ENCODE measurements at places on chromosomes 12 and 14.

- no peak for DNase-seq
These were observed 660 bp upstream of the HCFC2 start for GRCh38 chr12:104063712-104064030.

- DNase-seq: peak; percentile 10
These were observed 184.3 kb downstream of the CCDC91 start for GRCh38 chr12:28374556-28374955.

DNA sequence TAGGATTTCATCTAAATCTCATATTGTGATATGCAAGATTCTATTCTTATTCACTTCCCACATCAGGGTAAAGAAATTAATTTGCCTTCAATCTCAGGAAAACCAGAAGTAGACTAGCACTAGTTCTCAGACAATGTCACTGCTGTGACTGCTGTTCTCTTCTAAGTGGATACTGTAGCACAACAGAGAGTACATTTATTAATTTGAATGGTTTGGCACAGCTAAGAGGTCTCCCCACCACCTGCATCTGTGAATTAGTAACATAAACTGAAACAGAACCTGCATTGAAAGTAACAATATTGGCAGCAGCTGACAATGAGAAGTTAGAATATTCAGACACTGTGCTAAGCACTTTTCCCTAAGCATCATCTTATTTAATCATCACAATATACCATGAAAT, 253.1 kb downstream of the PDZRN4 start:
- no peak for DNase-seq

DNA sequence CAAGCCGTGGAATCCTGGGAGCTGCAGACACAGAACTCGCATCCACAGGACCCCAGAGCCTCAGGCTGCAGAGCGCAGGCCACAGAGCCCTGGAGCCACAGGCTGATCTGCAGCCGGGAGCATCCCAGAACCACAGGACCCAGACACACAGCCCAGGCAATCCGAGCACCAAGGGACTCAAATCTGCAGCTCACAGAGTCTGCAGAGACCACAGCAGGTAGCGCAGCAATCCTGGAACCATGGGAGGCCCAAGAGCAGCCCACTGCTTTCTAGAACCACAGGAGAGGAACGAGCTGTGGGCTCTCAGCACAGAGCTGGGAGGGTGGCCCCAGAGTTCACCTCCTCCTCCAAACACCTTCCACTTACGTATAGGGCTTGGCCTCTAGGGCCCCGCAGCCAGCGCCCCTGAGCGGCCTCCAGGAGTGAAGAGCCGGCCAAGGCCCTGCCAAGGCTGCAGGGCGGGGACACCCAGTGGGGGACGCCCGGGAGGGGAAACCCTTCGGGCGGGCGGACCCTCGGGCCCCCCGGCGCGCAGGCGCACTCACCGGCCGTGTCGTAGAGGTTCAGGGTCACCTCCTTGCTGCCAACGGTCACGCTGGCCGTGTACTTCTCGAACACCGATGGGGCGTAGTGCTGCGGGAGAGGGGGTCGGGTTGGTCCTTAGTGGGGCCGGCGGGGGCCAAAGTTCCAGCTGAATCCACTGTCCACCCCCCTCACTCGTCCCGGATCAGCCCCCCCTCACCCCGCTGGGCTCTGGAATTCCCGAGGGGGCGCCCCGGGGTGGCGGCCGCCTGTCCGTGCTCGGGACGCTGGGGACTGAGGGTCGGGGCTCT, 665 bp downstream of the RHOF start:
- DNase-seq: no peak

DNA sequence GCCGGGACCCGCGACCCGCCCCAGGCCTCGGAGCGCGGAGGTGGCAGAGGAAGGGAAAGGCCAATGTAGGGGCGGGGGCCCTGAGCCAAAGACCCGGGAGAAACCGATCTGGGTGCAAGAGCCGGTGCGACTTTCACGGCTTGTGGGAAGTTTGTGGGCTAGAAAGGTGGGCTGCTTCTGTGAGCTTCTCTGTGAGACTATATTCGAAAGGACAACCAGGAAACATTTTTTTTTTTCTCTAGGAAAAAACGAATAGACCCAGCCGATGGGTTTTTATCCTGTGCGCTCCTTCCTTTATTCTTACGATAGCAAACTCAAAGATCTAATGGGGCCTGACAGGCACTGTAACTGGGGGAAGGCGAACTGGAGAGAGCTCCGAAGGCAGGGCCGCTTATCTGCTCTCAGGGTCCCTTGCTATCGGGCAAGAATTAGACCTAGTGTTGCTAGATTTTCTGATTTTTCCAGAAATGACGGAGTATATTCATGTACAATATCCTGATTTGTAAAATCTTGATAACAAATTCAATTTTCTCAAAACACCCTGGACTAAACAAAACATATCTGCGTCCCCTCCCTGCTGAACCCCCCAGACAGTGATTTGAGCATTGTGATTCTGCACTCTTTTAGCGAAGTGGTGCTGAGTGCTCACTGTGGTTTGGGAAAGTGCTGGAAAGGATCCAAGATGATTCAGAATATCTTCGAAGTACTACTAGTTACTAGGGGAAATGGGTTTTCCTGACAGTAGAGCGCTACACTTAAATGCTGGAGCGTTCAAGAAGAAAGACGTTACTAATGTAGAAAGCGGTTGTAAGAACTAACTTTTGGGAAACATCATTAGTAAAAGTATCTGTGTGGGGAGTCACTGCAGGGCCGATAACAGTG, 563 bp upstream of the STXBP6 start:
- DNase-seq: peak; percentile 52

GRCh38 chr14:54001189-54001878, 44.7 kb upstream of the BMP4 start:
- DNase-seq: no peak

DNA sequence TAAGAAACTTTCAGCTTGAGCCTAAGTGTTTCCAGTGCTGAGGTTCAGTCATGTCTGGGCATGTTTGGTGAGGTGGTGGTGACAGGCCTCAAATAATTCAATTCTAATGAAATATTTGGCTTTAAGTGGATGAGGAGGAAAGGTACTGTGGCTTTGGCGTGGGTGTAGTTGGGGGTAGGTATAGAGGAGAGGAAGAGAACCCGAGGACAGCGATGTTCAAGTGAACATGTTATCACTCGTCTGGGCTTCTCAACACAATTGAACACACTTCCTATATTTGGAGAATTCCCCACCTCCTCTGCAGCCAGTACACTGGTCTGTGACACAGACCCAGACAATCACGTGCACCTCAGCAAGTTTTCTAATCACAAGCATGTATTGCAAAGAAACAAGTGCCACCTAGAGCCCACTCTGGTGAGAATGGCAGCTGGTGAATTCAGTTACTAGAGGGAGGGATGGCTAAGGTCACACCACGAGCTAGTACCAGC, 53.0 kb downstream of the IFNG-AS1 start:
- DNase-seq: no peak

DNA sequence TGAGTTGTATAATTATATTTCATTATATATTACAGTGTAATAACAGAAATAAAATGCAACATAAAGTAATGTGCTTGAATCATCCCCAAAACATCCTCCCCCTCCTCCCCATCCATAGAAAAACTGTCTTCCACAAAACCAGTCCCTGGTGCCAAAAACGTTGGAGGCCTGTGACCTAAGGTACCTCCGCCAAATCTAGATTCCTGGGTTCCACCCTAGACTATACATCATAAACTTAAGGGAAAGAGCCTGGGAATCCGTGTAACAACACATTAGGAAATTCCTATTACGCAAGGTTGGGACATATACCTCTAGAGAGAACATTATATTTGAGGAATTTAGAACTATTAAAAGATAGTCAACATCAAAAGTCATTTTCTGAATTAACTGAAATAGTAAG, 38.0 kb downstream of the SPPL3 start:
- DNase-seq: peak; percentile 80

- DNase-seq: no peak
These were observed 606 bp downstream of the EP400 start for GRCh38 chr12:131950182-131950913.

GRCh38 chr12:121866331-121866730, 7.7 kb upstream of the HPD start:
- DNase-seq: no peak

DNA sequence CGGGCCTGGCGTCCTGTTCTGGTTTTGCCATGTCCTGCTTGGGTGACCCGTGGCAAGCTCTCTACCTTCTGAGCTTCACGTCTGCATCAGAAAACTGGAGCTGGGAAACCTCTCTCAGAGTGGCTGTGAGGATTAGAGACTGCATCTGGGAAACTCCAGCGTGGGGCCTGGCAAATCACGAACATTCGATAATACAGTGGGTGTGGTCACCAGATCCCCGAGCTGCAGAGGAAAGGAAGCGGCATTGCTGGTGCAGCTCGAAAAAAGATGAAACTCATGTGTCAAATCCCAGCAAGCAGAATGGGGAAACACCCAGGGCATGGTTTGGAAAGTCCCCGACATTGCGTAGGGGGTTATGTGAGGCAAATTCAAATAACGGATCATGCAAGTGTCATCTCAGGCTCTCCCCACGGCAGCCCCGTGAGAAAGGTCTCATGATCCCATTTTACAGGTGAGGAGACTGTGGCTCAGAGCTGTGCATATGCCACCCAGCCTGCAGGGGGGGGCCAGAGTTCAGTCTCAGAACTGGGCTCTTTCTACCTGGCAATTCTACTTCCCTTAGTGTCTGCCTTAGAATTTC, 98.1 kb upstream of the VRK1 start:
- no peak for DNase-seq

GRCh38 chr12:24742378-24742777, 206.5 kb downstream of the BCAT1 start:
- no peak for DNase-seq

Data from skeletal muscle cell (primary cell).